Tibial nerve (tissue), 4 donors: ENCODE measurements at places on chromosomes 4 and X. TPM values are rescaled to one million over a fixed set of nuclear protein-coding genes. Genes with fewer than 3 reads are reported as not detected.

- no peak for DNase-seq
Observed at GRCh38 chr4:4693258-4693657, 151.4 kb upstream of the STX18 start.

- no peak for DNase-seq
Observed at GRCh38 chr4:86034616-86035015, 325.2 kb downstream of the MAPK10 start.

DNA sequence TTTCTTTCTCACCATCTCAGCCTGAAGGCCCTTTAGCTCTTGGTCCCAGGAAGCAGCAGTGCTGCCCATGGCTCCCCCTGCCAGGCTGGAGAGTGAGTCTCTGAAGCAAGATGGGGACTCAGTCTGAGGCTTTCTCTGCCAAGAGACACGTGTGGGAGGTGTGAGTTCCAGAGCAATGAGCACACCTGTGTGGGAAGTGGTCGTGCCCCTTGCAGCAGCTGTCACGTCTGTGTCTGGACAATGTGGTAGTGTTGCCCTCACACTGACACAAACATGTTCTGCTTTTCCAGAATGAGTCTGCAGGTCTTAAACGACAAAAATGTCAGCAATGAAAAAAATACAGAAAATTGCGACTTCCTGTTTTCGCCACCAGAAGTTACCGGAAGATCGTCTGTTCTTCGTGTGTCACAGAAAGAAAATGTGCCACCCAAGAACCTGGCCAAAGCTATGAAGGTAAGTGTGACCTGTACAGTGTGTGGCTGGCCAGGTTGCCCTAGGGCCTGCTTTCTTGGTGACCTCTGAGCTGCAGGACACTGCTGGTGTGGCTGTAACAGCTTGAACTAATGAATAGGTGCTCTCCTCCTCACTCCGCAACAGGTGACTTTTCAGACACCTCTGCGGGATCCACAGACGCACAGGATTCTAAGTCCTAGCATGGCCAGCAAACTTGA, 1.9 kb downstream of the TACC3 start:
- DNase-seq, result no peak

- DNase-seq, result no peak
Observed at GRCh38 chrX:35351212-35351611, 408.6 kb downstream of the FAM47B start.

GRCh38 chr4:176274441-176274840, 5.4 kb upstream of the ASB5 start:
- no peak for DNase-seq

PABPC5 gene
- 3.9 TPM for total RNA-seq

GRCh38 chr4:157791236-157791635, 381.6 kb downstream of the GASK1B start:
- no peak for DNase-seq

DNA sequence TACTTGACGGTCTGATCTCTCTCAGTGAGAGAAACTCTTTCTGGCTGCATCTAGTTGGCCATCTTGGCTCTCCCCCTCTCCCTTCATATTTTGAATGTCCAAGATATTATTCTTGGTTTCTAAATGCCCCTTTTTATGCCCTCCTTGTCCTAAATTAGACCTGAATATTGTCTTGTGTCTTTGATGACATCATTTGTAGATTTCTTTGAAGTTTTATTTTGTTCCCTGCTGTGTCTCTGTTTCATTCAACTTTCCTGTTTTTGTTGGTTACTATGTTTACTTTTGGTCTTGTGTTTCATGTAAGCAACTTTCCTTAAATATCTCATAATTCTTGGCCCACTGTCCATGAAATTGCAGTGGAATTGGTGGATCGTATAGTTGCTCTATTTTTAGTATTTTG, 46.1 kb upstream of the PASD1 start:
- no peak for DNase-seq

DNA sequence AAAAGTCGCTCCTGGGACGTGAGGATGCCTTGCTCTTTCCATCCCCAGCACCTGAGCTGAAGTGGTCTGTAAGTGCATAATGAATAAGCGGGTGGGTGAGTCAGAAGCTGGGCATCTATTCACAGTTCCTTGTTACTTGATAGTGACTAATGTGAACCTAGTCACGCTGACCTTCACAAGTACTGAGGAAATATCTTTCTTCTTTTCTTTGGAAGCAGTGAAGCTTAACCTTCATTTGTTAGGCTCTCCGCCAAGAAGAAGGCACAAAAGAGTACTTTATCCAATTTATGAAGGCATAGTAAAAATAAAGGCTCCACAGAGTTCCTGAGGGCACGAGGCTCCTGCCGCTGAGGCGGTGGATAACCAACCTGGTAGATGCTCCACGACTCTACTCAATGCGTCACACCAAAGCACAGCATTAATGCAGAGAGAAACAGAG, 475.7 kb upstream of the SLIT2 start:
- DNase-seq, result no peak

DNA sequence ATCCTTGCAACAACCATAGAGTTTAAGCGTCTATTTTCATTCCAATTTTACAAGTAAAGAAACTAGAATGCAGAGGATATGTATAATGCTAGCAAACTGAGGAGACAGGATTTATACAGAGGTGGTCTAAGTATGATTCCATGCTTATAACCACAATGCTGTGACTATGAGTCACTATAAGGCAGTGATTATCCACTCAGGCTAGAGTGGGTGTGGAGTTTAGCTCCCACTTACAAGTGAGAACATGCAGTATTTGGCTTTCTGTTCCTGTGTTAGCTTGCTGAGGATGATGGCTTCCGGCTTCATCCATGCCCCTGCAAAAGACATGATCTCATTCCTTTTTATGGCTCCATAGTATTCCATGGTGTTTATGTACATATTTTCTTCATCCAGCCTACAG, 41.6 kb upstream of the EDA2R start:
- no peak for DNase-seq

GRCh38 chr4:185597532-185598188, 62.4 kb upstream of the PDLIM3 start:
- peak; percentile 60 for DNase-seq

MND1 gene
- total RNA-seq, result not detected

DNA sequence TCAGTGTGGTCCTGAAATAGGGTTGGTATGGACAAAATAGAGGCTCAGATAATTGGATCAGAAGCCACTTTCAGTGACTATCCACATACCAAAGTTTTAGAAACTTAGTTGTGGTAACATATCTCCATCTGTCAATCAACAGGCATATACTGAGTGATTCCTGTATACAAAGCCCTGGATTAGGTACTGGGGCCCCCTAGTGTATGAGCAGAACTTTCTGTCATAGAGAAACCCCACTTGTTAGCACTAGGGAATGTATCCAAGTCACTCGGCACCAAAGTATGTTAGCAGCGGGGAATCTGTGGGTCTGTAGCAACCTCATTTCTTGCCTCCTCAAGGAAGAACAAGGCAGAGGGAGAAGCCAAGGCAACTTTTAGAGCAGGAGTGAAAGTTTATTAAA, 50.7 kb downstream of the MAP7D3 start:
- DNase-seq, result no peak

- no peak for DNase-seq
Observed at GRCh38 chr4:7513671-7514070, 78.9 kb upstream of the PSAPL1 start.

SH3BP2 gene
- total RNA-seq, result 80.2 TPM

GRCh38 chr4:83894831-83895230, 358.9 kb downstream of the GPAT3 start:
- no peak for DNase-seq

GRCh38 chr4:139951021-139951420, 203.0 kb downstream of the MAML3 start:
- DNase-seq, result no peak

DNA sequence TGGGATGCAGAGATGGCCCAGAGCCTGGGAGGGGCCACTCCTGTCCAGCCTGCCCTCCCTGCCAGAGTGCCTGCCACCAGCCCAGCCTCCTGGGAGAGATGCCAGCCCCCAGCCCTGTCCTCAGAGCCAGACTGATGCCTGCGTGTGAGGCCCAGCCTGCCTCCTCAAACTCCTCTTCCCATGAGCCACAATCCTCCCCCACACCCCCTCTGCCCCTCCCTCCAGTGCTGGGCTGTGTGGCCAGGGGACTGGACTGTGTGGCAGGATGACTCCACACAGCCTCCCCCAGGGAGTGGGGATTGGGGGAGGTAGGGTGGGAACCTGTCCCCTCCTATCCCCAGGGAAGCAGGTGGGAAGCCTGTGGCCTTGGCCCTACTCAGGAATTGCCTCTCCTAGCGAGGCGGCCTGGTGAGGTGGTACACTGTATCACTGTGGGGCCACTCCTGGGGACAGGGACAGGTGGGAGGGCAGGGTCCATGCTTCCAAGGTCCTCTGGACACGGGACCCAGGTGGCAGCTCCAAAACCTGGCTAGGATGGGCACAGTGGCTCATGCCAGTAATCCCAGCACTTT, 4.3 kb upstream of the SH3BP2 start:
- no peak for DNase-seq
